Chondrocyte (in vitro differentiated cells): ENCODE measurements at places on chromosomes 2 and 18. TPM values are rescaled to one million over a fixed set of nuclear protein-coding genes. Genes with fewer than 3 reads are reported as not detected.

DNA sequence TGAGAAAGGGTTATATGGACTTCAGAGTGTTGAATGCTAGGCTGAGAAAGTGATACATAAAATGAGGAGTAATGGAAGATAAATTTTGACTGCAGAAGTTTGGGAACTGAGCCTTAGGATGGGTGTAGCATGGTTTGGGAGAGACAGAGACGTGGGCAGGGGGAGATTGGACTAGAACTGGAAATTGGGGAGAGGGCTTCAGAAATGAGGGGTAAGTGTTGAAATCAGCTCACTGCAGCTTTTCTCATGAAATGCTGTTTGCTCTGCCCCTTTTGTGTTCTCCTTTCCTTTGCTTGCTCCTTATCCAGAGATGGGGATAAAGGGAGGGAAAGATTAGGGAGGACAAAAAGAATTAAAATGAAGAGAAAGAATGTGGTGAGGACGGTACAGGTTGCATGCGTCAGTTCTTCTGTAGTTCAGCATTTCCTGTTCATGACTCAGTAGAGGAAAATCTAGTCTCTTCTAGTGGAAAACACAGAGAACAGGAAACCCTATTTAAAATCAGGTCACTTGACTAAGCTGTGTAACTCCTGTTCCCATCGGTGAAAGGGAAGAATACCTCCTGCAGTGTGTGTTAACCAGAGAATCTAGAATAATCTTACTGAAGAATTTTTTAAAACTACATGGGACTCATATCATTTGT lies 105.6 kb downstream of the CRIM1 start:
- DNase-seq: no peak

The CAD gene
- 54.8 to 88.4 TPM (median 55.0 TPM) in 3 replicates for total RNA-seq

The FLACC1 gene
- total RNA-seq: 1.4 to 2.1 TPM (median 1.5 TPM) in 3 replicates

DNA sequence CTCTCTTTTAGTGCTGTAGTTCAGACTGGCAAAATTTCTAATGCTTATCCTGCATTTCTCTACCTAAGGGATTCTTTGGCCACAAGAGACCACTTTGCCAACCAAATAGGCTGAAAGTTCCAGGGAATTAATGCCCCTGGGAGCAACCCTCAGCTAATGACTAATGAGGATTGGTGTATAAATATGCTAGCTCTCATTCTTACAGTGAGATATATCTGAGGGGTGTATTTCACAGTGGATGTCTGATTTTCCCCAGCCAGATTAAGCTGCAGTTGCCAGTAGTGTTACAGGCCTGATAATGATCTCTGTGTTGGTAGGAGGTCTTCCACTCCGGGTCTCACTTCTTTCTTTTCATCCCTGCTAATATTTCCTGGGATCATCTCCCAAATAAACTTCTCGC lies 90.4 kb downstream of the GULP1 start:
- DNase-seq: no peak

The CNTNAP5 gene
- total RNA-seq: not detected in 3 replicates

GRCh38 chr18:48622911-48623431 lies 84.1 kb downstream of the CTIF start:
- no peak for DNase-seq

- DNase-seq: no peak
Observed at GRCh38 chr2:213021971-213022899, 129.2 kb downstream of the IKZF2 start.
